ENCODE measurements at places on chromosomes 3 and 15. TPM values are rescaled to one million over a fixed set of nuclear protein-coding genes. Genes with fewer than 3 reads are reported as not detected.
A peak's percentile ranks its signal among the peaks of the same experiment; 100 is the strongest.

DNA sequence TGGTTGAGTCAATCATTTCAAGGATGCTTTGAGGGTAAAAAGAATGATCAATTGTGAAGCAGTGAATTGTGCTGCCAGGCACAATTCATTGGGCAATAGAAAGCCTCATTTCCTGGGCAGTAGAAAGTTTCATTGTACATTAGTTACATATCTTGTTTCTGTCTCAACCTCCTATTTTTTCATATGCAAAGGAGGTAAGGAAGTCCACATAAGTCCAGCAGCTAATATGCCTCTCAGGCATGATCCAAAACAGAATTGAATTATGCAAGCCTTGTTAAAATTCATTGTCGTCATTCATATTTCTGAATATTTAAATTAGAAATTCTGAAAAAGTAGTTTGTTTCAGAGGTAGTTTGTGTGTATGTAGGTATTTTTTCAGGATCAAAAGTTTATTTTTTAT, 65.8 kb downstream of the TFRC start:
- no peak for DNase-seq

TNIK gene
- polyA plus RNA-seq = 40.3 TPM

GRCh38 chr15:71730277-71731144, 79.8 kb upstream of the NR2E3 start:
- peak; percentile 45 for DNase-seq

- DNase-seq = no peak
These were observed 9.1 kb upstream of the FETUB start for GRCh38 chr3:186630950-186631641.

GRCh38 chr3:185737740-185738680, 86.8 kb downstream of the IGF2BP2 start:
- no peak for DNase-seq

GRCh38 chr15:74725225-74725774, at the start of gene CYP1A1:
Gene CYP1A1 (minus strand): TSS chr15:74725528. CDS start chr15:74723097, 2,431 bp downstream.
- DNase-seq = no peak

LRRC31 gene
- polyA plus RNA-seq = not detected

- DNase-seq = no peak
These were observed 35.9 kb downstream of the STARD5 start for GRCh38 chr15:81288040-81288439.

- DNase-seq = no peak
These were observed 673.7 kb upstream of the CCDC54 start for GRCh38 chr3:106703524-106703923.

DNA sequence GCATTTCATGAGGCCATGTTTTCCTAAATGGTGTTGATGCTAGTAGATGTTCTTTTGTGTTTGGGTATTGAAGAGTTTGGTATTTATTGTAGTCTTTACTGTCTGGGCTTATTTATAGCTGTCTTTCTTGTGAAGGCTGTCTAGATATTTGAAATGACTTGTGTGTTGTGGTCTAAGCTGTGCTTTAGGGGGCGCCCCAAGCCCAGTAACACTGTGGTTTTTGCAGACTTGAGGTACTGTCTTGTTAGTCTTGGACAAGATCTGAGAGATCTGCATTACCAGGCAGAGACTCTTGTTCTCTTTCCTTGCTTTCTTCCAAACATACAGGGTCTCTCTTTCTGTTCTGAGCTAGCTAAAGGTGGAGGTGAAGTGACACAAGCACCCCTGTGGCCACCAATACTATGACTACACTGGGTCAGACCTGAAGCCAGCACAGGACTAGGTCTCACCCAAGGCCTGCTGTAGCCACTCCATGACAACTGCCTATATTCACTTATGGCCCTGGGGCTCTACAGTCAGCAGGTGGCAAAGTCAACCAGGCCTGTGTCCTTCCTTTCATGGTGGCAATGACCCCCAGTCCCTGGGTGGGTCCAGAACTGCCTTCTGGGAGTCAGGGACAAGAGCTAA, 152.1 kb upstream of the TBC1D5 start:
- no peak for DNase-seq

PLCL2 gene
- 13.7 TPM for polyA plus RNA-seq

- no peak for DNase-seq
These were observed 149.4 kb downstream of the SNRK start for GRCh38 chr3:43435706-43436105.

GRCh38 chr15:40750885-40751284, 4.2 kb downstream of the RMDN3 start:
- no peak for DNase-seq

GRCh38 chr15:46853600-46853999, 863.7 kb upstream of the SEMA6D start:
- DNase-seq = no peak

DNA sequence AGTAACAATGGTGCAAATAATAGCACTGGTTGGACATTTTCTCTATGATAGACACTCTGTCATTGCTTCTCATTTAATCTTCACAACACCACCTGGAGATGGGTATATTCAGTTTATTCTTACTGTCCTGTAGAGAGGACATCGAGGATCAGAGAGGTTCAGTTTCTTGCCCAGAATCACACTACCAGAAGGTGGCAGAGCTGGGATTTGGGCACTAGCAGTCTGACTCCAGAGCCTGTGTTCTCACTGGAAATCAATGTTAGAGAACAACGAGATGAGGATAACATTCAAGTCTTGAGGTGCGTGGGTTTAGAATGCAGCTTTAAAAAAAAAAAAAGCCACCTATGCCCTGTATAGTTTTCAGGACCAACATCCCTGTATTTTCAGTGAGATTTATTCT, 127.8 kb downstream of the SYNPR start:
- DNase-seq = no peak

GRCh38 chr3:189721873-189722665, 90.9 kb downstream of the TP63 start:
- DNase-seq = no peak

GRCh38 chr3:165827883-165828282, 9.3 kb downstream of the BCHE start:
- no peak for DNase-seq

- no peak for DNase-seq
These were observed 83.3 kb downstream of the FGF7 start for GRCh38 chr15:49506341-49506740.

GUCA1C gene
- polyA plus RNA-seq = not detected

FSIP1 gene
- 0.47 TPM for polyA plus RNA-seq

DNA sequence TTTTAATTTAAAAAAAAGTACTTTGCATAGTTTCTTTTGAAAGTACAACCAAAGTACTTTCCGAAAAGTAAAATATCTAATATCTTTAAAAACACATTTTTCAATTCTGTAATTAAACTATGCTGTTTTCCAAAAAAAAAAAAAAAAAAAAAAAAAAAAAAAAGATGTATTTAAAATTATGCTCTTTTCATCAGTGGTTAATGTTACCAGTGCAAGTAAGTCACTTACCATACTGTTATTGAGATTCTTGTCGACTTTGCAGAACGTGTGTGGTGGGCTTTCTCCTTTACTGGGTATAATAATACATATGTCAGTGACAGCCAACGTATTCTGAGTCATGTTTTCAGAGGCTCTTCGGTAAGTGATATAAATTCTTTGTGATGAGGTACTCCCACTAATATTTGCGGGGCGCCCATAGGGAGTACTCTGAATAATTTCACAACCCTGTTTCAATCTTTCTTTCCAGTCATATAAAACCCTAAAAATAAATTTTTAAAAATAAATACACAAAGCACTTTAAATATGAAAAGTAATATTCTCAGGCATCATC, 39.9 kb downstream of the DENND4A start:
- no peak for DNase-seq

- no peak for DNase-seq
These were observed 29.1 kb downstream of the MKRN2 start for GRCh38 chr3:12585970-12586369.

- DNase-seq = no peak
These were observed 37.0 kb upstream of the CPOX start for GRCh38 chr3:98630416-98630815.

GPR160 gene
- 2.7 TPM for polyA plus RNA-seq

TRIM42 gene
- polyA plus RNA-seq = not detected

- no peak for DNase-seq
These were observed 117.9 kb upstream of the SPATA12 start for GRCh38 chr3:56942523-56942922.

DNA sequence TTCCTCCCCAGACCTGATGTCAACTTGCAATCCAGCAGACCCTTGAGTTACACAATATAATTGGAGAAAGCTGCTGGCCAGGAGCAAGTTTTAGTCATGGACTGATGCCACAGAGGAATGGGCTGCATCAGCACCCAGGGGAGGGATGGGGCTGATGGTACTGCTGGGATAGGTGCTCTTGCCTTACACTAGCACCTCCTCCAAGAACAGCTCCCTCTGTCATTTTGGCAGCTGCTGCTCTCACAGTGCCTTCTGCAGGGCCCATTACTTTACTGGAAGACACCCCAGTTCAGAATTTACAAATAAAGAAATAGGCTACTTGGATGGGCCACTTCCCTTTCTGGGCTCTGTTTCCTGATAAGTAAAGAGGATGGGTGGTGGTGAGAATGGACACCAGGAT, 85.3 kb upstream of the RORA start:
- DNase-seq = no peak

PRTG gene
- polyA plus RNA-seq = 3.2 TPM

DNA sequence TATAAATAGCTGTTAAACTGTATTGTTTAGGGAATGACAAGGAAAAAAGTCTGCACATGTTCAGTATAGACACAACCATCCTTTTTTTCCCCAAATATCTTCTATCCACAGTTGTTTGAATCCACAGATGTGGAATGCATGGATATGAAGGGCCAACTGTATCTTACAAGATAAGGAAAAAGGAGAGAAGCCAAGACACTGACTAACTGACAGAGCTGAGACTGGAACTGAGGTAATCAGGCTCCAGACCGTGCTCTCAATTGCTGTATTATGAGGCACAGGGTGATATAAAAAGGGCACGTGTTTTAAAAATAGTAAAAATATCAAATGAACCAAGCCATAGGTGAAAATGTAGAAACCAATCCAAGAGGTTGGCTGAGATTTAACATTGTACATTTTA, 49.0 kb downstream of the DHX36 start:
- DNase-seq = no peak

DNA sequence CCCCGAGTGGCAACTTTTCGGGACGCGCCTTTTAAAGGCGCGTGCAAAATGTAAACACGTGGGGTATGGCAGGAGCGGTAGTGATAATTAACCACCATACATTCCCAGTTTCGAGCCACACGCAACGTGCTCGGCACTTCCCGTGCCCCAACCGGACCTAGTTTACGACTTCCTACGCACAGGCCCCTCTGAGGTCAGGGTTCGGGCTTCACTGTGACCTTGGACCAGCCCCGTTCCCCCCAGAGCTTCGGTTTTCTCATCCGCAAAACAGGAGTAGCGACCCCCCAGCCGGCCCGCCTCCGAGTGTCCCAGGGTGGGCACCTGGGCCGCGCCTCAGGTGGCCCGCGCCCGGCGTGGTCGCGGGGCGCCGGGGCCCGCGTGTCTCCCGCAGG, 451 bp downstream of the CHCHD4 start:
- DNase-seq = no peak

- no peak for DNase-seq
These were observed 202.8 kb upstream of the BCL6 start for GRCh38 chr3:187947927-187948682.

DNA sequence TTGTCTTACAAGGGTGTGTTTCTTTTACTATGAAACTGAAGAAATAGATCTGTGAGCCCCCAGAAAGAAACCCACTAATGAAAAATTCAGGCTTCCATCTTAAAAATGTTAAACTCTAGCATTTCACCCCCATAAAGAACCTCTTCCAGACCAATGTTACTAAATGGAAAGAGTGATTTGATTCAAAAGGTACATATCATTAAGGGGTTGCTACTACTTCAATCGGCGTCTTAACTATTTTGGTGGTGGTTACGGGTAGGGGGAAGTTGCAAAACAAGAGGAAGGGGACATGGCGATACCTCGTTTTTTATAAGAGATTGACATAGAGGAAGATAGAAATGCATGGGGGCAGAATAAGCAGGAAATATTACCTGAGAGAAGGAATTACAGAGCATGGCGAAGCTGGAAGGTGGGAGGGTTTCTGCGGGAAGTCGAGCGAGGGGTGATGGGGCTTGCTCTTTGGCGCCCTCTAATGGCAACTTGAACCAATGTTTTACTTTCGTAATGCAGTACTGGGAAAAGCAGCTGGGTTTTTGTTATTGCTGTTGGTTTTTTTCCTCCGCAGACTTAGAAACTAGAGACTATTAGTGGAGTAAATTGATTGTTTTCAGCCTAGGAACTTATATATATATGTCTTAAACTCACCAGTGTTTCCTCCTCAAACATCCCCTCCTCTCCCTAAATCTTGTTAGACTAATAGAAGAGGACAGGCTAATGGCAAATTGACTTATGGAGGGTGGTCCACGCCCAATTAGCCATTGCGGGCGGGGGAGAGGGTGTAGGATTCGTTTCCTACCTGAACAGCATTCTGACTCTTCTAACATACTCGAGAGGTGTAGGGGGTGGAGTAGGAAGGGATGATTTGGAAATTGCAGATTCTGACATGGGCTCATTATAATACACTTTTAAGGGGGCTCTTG, 11.3 kb upstream of the SOX2 start:
- DNase-seq = peak; percentile 64

- no peak for DNase-seq
These were observed 94.0 kb downstream of the KLHL25 start for GRCh38 chr15:85700767-85701166.

- DNase-seq = no peak
These were observed 28.5 kb downstream of the TRIM42 start for GRCh38 chr3:140706360-140706759.

DNA sequence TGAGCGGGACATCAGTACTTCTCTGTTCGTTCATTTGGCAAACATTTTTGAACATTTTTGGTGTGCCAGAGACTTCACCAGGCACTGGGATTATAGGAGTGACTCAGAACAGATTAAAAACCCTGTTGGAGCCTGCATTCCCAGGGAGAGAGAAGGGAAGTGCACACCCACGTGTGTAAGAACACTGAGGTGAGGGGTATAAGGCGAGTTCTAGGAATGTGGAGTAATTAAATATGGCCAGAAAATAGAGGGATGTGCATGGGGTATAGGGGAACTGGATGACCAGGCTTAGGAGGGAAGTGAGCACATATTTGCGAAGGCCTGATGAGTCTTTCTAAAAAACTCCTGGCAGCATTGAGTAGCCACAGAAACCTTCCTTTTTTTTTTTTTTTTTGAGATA, 401.2 kb upstream of the C2CD4B start:
- no peak for DNase-seq

GCNT3 gene
- polyA plus RNA-seq = 0.23 TPM

DNA sequence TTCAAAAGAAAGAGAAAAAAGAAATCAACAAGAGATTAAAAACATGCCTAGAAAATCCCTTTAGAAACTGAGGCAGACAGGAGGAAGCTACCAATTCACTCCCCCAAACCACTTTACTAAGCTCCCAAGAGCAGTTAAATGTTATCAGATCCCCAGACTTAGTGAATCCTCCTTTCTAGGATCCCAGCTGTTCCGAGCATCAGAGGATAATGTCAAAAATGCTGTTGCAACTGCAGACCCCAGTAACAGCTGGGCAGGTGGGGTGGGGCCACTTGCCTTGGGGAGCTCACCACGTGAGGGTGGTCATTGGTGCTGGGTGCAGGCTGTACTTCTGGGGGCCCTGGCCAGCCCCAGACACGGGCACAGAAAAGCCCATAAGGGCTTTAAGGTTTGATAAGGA, 9.1 kb downstream of the POMGNT2 start:
- no peak for DNase-seq

MYZAP gene
- 2.6 TPM for polyA plus RNA-seq

Measured in forelimb muscle (tissue), 1 donor.